Cardiac septum (tissue), 1 donor: ENCODE measurements at places on chromosomes 2 and 18.

- no peak for DNase-seq
These were observed 835.0 kb upstream of the FANCL start for GRCh38 chr2:59076079-59076619.

DNA sequence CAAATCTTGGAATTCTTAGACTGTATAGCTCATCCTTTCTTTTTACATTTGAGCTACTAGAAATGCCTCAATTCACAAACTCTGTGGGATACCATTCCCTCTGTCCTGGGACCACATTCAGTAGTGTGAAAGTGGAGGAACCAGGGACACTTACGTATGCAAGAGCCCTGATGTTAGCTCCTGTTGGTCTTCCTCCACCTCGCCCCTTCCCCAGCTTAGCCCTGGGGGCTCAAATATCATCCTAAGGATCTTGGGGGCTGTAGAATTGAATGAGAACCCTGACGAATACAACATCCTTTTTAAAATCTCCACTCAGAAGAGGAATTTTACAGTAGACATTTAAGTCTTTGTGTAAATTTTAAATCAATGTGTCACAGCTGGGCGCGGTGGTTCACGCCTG is 65.2 kb upstream of the RAPH1 start:
- no peak for DNase-seq

- DNase-seq: no peak
These were observed 28.8 kb downstream of the APCDD1 start for GRCh38 chr18:10482985-10483949.

GRCh38 chr2:36277146-36277808 is 78.3 kb upstream of the CRIM1 start:
- DNase-seq: no peak

DNA sequence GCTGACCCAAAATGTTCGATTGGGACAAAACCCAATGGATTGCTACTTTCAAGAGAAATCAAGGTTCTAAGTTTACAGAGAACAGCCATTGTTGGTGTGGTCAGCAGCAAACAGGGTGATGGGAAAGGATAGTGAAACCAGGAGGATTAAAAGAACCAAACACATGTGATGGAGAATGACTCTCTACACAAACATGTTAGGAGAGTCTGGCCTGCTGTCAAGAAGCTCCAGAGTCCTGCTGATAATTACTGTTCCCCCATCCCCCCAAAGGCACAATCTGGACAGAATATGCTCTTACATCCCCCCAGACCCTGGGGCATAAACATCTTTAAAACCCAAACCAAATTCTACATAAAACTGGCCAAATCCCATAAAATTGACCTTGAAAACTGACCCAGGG is 32.0 kb upstream of the ACYP2 start:
- DNase-seq: no peak

DNA sequence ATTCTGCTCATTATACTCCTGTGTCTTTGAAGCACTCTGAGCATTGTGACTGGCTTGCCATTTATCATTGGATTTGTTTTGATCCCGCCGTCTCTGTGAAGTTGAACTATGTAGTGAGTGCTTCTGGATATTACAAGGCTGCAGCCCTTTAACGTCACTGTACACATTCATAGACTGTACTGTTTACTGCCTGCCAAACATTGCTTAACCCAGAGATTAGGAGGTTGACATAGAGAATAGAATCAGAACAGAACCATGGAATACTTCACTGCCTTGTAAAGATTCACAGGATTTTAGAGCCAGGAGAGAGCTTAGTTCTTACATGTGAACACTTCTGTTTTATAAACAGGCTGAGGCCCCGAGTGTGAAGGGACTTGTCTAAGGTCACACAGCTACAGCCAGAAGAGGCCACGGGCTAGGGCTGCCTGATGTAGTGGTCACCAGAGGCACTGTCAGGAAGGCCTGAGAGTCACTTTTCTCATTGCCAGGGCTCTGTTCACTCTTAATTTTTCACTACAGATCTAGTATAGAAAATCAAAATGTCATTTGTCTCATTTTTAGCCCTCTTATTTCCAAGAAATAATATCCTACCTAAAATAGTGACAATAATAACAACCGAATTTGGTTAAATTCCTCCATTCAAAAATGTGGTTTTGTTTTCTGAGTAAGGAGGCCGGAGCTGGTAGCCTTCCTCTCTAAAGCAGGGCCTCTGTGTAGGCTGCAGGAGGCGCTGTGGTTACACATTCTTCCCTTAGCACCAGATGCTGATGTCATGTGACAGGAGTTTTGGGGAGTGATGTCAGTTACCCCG is 87.9 kb downstream of the UGGT1 start:
- peak; percentile 82 for DNase-seq

DNA sequence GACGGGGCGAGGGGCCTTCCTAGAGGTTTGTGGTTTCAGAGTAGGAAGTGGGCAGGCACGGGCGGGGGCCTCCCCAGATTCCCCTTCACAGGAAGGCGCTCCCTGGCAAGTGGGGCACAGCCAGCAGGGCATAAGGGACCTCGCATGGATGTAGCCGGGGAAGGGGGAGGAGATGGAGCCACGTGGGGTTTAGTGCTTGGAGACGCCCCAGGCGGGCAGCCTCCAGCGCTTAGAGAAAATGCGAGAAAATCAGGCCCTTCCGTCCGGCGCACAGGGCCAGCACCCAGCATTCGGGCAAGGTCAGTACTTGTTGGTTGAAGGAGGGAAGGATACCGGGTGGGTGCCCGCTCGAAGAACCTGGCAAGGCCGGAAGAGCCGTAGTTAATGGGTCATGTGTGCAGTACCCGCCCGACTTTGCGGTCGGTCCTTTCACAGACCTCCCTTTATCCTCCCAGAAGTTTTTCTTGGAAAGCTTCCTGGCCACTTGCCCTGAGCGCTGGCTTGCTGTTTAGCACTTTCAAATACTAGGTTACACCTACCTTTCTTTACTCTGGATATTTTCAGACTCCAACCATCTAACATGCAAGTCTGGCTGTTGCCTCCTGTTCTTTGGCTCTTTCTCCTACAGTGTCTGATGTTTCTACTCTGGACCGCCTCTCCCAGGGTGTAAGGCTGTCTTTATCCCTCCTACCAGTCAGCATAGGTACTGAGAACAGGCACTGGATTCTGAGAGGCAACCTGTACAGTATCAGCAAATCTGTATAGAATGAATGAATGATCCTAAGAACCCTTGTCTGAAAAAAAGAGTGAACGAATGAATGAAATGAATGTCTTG is 78.1 kb downstream of the CIB4 start:
- peak; percentile 70 for DNase-seq

DNA sequence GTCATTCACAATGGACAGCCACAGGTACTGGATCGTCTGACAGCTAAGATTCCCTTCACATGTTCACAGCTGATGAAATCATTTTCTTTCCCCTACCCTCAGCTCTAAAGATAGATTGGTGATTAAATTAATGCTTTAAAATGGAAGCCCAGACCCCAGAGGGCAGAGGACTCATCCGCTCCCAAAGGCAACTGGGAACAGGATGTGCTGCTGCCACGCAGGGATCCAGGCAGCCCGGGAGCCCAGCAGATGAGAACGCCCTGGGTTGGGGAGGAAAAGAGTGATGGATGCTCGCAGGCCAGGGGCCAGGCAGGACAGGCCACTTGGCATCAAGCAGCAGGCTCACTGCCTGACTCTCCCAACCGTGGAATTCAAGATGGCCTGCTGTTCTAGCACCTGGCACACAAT is 41.3 kb downstream of the HDHD2 start:
- DNase-seq: no peak

- no peak for DNase-seq
These were observed 12.8 kb upstream of the GBX2 start for GRCh38 chr2:236180831-236181453.

GRCh38 chr18:3453540-3454364 is 3.8 kb downstream of the TGIF1 start:
- no peak for DNase-seq

DNA sequence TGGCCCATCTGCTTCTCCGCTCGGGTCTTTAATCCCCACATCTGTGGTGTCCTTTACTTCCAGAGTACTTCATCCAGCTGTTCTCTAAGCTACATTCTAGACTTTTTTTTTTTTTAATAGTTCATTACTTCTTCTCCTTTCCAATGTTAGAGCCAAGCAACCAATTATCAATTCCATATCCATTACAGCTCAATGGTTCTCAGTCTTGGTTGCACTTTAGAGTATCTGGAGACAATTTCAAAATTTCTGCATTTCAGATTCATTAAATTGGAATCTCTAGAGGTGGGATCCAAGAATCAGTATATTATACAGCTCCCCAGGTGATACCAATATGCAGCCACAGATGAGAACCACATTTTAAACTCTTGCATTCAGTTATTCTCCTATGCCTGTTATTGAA is 43.9 kb upstream of the ZSWIM2 start:
- no peak for DNase-seq

- no peak for DNase-seq
These were observed 53.2 kb upstream of the CCDC85A start for GRCh38 chr2:56130463-56131070.

DNA sequence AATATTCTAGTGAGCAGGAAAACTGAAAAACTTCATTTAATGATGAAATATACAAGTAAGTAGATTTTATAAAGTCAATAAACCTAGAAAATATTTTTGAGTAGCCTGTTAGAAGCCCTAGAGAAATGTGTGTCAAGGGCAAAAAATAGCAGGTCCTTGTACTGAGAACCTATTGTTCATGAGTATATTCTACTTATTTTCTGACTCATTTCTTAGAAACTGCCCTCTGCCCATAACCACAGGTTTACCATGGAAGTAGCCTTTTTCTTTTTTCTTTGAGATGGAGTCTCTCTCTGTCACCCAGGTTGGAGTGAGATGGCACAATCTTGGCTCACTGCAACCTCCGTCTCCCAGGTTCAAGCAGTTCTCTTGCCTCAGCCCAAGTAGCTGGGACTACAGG is 19.4 kb upstream of the SELENOI start:
- DNase-seq: no peak

GRCh38 chr18:58898010-58898799 is 33.5 kb downstream of the ZNF532 start:
- no peak for DNase-seq

DNA sequence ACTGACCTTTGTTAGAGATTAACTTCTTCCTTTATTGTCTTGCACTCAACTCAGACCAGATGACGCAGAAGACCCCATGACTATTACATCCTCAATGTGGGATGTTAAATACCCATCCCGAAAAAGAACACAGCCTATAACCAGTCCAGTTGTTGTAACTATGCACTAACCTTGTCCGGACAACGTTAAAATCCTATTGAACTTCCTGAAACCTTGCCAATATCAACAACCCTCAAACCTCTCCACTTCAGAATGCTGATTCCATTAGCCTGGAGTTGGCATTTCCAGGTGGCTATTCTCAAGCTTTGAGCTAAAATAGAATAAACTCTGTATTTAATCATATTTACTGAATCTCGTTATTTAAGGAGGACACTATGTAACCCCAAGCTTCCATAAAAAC is 13.6 kb downstream of the NMS start:
- DNase-seq: no peak

- no peak for DNase-seq
These were observed 221.0 kb downstream of the SLC8A1 start for GRCh38 chr2:40230707-40231432.

DNA sequence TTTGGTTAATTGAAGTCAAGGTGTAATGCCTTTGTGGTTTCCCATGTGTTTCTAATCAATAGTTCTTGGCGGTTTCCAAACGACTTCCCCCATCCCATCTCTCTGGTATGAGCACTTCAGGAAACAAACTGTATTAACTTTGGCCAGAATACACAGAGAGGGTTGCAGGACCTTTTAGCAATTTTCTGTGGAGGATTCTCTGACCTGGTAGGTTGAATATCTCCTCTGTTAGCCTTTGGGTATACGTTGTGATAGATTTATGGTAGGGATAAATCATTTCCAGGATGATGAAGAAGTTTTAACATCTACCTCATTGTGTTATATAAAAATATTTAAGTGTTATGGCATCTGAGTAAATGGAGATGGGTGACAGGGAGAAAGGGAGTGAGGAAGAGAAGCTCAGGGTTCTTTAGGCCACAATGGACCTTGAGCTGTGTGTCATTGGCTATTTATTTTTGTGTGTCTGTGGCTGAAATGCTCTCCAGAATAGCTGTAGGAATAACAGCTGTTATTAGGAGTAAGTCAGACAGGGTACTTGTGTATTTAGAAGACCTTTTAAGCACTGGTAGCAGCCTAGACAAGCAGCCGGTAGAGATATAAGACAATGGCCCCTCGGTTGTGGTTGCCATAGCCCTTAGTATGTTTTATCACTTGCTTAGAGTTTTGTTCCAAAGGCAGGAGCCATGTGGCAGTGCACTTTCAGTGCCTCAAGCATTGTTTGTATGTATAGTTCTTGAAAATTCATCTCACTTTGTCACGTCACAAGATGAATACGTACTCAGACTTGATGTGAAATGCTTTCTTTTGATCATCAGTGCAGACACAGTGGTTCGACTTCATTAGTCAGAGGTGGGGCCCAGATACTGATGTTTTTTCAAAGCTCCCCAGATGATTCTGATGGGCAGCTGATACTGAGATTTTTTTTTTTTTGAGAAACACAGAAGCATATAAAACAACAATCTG is 91.1 kb downstream of the FMNL2 start:
- no peak for DNase-seq

- DNase-seq: no peak
These were observed 290.5 kb downstream of the GULP1 start for GRCh38 chr2:188582211-188582610.

- DNase-seq: peak; percentile 69
These were observed 76.8 kb downstream of the DYSF start for GRCh38 chr2:71530211-71530610.

- no peak for DNase-seq
These were observed 768.3 kb upstream of the CDH7 start for GRCh38 chr18:64982414-64983055.

DNA sequence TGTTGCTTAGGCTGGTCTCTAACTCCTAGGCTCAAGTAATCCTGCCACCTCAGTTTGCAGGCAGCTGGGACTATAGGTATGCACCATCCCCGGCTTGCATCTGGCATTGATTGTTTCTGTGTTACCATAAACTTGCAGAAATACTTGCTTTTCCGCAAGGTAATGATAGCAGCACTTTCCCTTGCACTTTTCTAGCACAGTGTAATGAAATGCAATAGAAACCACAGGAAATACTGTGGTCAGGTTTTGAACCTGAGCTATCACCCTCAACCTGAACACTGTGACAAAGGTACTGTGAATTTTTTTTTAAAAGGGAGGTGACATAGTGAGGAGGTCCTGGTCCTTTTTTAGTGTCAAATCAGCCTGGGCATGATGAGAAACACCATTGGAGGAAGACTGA is 38.3 kb downstream of the DHRS9 start:
- no peak for DNase-seq

GRCh38 chr2:119290859-119291587 is 67.4 kb downstream of the STEAP3 start:
- peak; percentile 90 for DNase-seq

DNA sequence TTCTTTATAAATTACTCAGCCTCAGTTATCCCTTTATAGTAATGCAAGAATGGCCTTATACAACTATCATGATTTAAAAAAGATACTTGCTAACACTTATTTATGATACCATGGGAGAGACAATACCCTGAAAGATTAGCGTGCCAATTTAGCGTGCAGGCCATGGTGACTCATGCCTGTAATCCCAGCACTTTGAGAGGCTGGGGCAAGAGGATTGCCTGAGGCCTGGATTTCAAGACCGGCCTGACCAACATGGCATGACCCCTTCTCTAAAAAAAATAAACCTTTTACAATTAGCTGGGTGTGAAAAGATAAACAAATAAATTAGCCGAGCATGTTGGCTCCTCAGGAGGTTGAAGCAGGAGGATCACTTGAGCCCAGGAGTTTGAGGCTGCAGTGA is 493.4 kb upstream of the FSIP2 start:
- no peak for DNase-seq
